ENCODE measurements at places on chromosomes 1 and 21. TPM values are rescaled to one million over a fixed set of nuclear protein-coding genes. Genes with fewer than 3 reads are reported as not detected.

The CHI3L2 gene
- total RNA-seq: not detected

The PTGS2 gene
- total RNA-seq: not detected

The CACNA1S gene
- not detected for total RNA-seq

The SEMA4A gene
- total RNA-seq: 1.8 TPM

The NCSTN gene
- 47.6 TPM for total RNA-seq

The PTCH2 gene
- total RNA-seq: 0.27 TPM
